ENCODE measurements at places on chromosomes 16 and 17.

DNA sequence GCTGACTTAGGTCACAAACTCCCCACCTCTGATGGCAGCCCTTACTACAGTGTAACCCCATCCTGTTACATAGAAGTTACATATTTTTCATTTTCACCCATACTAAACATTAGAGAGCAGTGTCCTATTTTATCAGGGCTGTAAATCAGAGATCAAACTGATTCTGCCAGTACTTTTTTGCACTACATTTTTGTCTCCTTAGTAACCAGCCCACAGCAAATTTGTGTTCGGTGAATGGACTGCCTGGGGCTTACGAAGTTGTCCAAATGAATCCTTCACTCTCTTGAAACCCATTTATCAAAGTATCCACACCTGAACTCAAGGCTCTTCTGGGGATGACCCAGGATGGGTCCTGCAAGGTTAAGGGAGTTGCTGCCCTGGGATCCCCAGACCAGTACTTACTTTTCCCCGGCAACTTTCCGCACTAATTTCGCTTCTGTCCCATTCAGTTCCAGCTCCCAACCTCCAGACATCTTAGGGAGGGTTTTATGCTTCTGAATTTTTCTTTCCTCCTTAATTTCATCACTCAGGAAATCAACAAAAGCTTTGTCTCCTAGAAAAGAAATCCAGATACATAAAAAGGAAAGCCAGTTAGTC, 1.1 kb downstream of the C1QBP start:
- DNase-seq: no peak

GRCh38 chr16:10598157-10598556, 17.8 kb upstream of the EMP2 start:
- no peak for DNase-seq

DNA sequence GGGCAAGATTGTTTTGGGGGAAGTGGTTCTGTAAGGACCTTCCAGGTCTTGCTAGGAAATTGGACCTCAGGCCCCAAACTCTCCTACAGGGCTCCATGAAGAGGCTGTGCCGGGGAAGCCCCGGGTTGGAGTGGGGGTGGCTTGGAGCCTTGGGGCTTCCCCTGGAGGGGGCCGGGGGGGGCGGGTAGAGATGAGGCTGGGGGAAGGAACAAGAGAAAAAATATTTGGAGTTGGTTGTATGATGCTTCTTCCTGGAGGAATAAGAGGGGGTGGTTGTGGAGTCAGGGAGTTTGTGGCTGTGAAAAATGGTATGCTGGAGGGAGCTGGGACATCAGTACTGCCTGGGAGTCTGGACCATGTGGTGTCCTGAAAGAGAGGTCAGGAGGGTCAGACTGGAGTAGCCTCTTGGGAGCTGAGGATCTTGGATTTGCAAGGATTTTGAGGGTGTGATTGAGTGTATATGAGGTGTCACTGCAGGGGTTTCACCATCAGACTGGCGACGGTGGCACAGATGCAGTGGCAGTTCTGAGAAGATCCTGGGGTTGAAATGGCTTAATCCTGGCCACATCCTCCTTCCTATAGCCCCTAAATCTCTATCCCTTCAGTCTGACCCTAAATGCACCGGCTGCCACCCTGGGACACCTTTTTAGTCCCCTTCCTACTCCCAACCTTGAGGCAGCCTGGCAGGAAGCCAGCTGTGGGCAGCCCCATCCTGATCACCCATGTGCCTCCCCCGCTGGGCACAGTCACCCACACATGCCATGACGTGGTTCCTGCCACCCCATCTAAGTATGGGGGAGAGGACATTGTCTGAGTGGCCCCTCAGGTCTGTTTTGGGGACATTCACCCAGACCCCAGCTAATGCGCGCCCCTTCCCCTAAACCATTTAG, 10.9 kb downstream of the RARA start:
- peak; percentile 56 for DNase-seq

DNA sequence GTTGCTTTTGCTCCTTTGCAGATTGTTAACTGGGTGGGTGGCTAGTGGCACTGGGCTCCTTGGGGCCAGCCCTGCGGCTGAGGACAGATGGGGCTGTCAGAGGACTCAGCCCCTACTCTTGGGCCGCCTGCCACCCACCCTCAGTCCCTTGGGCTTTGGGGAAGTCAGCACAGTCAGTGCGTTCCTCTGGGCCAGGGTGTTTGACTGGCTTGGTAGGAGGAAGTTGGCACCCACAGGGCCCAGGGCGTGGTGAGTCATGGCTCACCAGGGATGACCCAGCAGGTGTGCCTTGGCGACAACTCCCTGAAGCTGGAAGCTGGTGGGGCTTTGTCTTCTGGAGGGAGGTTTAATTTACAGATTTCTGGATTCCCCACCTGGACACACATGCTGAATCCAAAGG, 32.4 kb downstream of the HAPSTR1 start:
- no peak for DNase-seq

- DNase-seq: no peak
Measured at GRCh38 chr16:57039148-57039812, 49.9 kb downstream of the NLRC5 start.

- DNase-seq: no peak
Measured at GRCh38 chr16:55261301-55261700, 62.7 kb upstream of the IRX6 start.

GRCh38 chr16:11198828-11199227, 57.2 kb downstream of the SOCS1 start:
- DNase-seq: no peak

DNA sequence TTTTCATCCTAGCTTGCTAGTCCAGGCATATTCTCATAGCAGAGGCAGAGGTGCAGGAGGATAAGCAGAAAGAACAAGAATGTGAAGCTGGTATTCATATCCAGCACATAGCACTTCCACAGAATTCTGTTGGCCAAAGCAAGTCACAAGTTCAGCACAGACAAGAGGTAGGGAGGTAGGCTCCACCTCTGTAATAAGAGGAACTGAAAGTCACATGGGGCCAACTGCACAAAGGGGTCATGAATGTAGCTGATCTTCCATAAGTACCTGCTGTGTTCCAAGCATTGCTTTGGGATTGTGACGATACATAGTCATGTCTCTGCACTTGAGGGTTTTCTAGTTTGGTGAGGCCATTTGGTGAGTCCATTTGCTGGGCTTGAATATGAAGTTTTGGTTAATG, 110.8 kb upstream of the MPHOSPH6 start:
- DNase-seq: no peak

DNA sequence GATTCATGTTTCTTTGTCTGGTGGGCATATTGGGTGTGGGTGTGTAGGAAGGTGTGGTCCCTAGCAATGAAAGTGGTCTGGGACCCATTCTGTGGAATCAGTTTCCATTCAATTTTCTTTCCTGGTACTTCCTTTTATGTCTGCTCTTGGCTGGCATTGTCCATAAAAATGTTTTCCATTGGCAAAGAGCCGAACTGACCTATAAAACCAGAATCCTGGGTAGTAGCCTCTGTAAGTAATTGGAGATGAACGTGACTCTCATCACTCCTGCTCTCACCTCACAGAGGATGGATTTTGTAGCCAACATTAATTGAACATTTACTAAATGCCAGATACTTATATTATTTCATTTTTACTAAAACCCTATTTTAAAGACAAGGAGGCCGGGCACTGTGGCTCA, 66.5 kb upstream of the IRX3 start:
- no peak for DNase-seq

DNA sequence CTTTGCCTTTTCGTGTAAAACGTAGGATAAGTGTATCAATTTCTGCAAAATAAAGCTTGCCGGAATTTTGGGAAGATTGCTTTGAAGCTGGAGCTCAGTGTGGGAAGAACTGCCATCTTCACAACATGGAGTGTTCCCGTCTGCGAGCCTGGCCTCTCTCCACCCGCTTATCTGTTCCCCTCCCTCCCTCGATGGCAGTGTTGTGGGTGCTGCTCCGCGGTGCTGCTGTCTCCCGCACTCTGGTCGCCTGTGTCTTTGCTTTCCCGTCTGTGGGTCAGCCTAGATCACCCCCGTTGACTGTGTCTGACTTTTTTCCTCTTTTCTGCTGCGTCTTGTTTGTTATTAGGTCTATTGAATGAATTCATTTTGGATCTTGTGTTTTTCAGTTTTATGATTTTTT, 17.0 kb downstream of the ACSF3 start:
- peak; percentile 9 for DNase-seq

DNA sequence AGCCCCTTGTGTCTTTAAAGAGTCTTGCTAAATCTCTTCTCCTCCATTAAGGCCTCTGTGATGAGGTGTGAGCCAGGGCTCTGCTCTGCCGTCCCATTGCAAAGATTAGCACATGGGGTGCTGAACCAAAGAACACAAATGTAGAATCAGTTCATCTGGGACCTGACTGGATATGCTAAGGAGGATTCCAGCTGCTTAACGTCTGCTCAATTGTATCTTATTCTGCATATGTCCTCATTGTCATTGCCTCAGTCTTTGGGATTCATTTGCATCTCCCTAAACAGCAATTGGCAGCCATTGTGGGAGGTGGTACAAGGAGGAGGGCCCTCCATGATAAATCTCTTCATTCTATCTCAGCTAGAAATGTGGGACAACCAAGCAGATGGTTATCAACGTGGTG, 106.3 kb upstream of the ADAMTS18 start:
- DNase-seq: no peak

DNA sequence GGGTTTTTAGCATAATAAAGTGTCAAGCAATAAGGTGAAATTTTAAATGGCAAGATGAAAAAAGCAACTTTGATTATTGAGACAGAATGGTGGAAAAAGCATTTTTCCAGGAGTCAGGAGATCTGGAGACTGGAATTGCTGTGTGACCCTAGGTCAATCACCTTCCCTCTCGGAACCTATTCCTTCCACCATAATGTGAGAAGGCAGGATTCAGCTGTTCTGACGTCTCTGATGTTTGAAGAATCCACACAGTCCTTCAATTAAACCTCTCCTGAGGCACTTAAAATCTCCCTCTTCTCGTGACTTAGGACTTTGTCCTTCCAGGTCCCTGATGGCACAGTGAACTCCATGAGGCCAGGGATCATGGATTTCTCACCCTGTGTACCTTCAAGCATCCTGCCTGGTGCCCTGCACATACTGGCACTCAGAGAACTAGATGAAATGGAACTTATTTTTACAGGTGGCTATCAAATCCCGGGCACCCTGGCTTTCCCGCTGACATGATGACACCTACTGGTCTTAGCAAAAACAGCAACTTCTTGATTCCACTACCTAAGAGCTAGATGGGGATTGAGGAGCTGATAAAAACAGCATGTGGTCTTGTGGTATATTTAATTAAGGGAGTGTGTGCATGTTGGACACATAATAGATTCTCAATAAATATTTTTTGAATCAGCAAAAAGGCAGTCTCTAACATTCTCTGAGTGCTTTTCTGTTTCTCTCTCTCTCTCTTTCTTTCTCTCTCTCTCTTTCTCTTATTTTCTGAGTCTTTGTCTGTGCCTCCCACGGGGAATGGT, 2.3 kb upstream of the CCDC182 start:
- peak; percentile 45 for DNase-seq

DNA sequence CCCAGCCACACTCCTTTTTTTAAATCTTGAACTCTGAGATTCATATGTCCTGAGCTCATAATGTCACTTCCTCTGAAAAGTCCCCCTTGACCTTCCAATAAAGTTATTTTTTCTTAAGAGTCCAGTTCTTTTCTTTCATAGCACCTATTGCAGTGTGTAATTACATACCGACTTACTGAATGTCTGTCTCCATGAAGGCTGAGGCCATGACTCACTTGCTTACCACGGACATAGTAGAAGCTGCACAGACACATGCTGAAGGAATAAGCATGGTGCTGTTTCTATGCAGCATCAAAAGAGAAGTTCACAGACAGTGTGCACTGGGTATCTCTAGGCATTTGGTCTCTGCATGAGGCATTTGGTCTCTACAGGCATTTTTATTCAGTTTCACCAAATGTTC, 77.2 kb downstream of the C17orf67 start:
- no peak for DNase-seq

GRCh38 chr17:70989280-70989679, 819.9 kb downstream of the KCNJ2 start:
- DNase-seq: no peak

All from right forelimb (tissue), 1 donor.